ENCODE measurements at places on chromosomes 4 and X.

DNA sequence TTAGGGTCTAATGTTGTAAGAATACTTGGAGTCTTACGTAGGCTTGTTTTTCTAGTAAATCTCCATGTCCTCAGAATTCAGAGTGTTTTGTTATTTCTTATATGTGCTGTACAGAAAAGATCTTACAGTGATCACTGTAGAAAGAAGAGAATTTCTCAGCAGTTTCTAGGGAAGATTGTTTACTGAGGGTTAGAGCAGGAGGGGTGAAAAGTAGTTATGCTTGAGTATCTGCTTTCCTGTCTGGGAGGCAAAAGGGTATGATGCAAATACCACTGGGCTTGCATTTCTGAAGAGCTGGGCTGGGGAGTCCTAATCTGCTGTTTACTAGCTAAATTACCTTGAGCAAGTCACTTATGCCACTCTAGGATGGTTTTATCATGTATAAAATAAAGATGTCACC lies 78.2 kb downstream of the BEND4 start:
- no peak for DNase-seq

GRCh38 chr4:169210504-169211118 lies 60.1 kb downstream of the SH3RF1 start:
- DNase-seq = no peak

GRCh38 chr4:27789773-27790172 lies 929.1 kb downstream of the STIM2 start:
- no peak for DNase-seq

- no peak for DNase-seq
Observed at GRCh38 chr4:155712846-155713245, 46.0 kb upstream of the GUCY1B1 start.

DNA sequence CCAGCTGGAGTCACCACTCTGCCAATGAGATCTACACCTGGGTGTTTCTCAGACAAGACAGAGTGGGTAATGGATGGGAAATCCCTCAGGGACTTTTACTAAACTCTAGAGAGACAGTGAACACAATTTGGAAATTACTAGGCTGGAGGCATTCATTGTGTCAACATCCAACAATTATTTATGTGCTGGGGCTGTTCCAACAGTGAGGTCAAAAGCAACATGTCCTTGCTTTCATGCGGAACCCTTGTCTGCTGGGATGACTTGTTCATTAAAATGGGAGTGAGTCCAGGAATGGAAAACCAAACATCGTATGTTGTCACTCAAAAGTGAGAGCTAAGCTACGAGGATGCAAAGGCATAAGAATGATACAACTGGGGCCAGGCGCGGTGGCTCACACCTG lies 54.0 kb downstream of the DRD5 start:
- DNase-seq = no peak

GRCh38 chr4:176959980-176960379 lies 167.3 kb upstream of the VEGFC start:
- no peak for DNase-seq

- DNase-seq = no peak
Observed at GRCh38 chr4:139596034-139596683, 40.1 kb upstream of the SETD7 start.

- peak; percentile 29 for DNase-seq
Observed at GRCh38 chrX:87409113-87409841, 108.3 kb upstream of the KLHL4 start.

GRCh38 chrX:48747415-48748016 lies 14.0 kb upstream of the GLOD5 start:
- DNase-seq = peak; percentile 4

DNA sequence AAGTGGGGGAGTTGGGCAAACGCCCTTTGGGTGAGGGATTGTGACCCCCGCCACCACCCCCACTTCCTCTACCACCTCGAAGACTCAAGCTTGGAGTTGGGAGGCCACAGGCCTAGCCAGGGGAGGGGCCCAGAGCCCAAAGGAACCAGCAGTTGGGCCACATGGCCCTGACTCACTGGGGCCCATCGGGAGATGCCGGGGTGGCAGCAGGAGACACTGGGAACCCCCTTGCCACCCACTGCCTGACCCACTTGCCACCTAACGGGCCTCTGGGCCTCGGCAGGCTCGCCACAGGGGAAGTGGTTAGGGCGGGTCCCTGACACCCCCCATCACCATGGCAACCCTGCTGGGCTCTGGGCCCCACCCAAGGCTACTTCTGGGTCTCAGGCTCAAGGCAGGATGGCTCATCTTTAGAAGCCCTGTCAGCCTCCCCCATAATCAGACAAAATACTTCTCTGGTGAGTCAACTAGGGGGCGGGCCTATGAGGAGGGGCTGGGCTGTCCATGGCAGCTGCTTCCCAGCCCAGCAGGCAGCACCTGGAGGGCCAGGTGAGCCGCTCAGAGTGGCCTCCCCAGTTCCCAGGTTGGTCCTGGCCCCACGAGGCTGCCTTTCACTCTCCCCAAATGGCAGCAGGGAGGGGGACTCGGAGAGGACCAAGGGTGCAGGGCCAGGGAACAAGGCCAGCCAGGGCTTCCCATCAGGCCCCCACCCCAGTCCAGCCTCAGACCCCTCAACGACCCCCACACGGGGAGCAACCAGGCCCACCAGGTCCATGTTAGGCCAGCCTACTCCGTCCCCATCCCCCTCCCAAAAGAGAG lies 5.6 kb downstream of the FLNA start:
- peak; percentile 26 for DNase-seq

- DNase-seq = no peak
Observed at GRCh38 chr4:151641167-151641566, 119.6 kb downstream of the GATB start.

DNA sequence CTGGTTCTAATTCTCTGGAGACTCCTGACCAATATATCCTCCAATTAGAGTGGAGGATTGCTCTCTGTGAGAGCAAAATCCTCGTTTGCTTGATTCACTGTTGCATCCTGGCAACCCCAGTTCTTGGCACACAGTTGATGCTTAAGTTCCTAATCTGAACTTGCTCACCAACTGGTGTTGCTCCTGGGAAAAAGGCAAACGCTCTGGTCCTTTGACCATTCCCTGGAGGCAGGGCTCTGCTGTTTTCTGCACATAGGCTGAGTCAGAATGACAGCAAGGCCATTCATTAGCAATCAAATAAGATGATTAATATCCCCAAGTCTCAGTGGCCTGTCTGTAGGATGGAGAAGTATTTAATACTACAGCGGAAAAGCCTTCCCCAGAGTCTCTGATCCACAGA lies 172.7 kb upstream of the TBC1D9 start:
- DNase-seq = no peak

DNA sequence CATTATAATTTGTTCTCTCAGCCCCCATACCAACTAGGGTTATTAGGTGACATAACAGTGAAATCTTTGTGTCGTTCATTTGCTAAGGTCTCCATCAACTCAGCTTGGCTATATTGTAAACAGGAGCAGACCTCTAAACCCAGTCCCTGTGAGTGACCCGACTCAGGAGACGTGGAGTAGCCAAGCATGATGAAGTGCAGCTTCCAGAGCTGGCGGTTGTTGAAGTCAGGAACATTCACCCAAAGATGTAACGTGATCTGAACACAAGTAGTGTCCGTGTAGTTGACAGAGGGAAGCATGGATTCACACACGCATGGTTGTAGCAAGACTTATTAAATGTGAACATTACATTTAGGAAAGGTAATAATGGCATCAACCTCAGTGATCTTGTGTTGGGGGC lies 102.3 kb downstream of the FAM193A start:
- DNase-seq = no peak

- no peak for DNase-seq
Observed at GRCh38 chr4:39278476-39278875, 87.7 kb downstream of the RFC1 start.

GRCh38 chr4:5890063-5890727 lies 2.7 kb downstream of the CRMP1 start:
- peak; percentile 56 for DNase-seq

DNA sequence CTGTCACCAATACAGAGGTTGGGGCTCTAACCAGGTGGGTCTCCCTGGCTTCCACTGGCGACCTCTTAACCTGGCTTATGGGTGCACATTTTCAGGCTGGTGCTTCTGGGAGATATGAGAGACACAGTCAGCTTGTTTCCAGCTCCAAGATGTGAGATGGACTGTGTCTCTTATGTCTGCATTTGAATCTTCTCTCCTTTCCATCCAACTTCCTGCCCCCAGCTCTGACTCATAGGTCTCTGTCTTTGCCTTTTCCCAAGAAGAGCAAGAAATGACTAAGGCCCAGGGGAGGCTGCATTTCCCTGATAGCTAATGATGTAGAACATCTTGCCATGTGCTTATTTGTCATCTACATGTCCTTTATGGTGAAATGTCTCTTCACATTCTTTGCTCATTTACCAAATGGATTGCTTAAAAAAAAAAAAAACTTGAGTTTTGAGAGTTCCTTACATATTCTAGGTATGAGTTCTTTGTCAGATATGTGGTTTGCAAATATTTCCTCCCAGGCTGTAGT lies 3.2 kb upstream of the UXT start:
- DNase-seq = no peak

DNA sequence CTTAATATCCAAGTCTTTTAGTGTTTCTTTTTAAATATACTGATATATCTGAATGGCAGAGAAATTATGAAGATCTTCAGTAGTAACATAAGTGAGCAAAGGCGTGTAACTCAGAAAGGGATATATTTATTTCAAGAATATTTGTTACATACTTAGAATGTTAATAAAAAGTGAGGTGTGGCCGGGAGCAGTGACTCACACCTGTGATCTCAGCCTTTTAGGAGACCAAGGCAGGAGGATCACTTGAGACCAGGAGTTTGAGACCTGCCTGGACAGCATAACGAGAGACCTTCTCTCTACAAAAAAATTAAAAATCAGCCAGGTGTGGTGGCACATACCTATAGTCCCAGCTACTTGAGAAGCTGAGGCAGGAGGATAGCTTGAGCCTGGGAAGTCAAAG lies 651.0 kb downstream of the ADGRL3 start:
- no peak for DNase-seq

- no peak for DNase-seq
Observed at GRCh38 chr4:11194431-11194830, 234.3 kb downstream of the HS3ST1 start.

- DNase-seq = no peak
Observed at GRCh38 chr4:85722807-85723206, 247.9 kb downstream of the ARHGAP24 start.
